Stimulated activated CD4-positive, alpha-beta T cell treated with anti-CD3 and anti-CD28 coated beads, TNF-alpha, amount 100 ng/mL, for 48 hours (primary cell): ENCODE measurements at places on chromosomes 12 and 14.

DNA sequence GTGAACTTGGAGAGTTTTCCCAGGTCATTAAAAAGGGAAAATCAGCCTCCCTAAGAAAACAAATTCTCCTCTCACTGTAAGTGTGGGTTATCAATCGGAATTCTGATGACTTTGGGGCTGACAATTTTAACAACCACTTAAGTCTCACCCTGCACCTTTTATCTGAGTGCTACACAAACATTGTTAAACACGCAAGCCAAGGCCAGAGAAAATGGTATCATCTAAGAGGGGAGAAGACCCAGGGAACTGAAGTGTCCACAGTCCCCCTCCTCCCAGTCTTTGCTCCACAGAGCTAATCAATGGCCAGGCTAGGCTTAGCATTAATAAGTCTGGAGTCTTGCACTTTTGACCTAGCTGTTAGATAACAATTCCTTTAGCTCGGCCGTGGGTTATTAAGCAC lies 51.7 kb upstream of the TBX5 start:
- no peak for DNase-seq

GRCh38 chr14:57480051-57480450 lies 13.6 kb downstream of the CCDC198 start:
- no peak for DNase-seq

DNA sequence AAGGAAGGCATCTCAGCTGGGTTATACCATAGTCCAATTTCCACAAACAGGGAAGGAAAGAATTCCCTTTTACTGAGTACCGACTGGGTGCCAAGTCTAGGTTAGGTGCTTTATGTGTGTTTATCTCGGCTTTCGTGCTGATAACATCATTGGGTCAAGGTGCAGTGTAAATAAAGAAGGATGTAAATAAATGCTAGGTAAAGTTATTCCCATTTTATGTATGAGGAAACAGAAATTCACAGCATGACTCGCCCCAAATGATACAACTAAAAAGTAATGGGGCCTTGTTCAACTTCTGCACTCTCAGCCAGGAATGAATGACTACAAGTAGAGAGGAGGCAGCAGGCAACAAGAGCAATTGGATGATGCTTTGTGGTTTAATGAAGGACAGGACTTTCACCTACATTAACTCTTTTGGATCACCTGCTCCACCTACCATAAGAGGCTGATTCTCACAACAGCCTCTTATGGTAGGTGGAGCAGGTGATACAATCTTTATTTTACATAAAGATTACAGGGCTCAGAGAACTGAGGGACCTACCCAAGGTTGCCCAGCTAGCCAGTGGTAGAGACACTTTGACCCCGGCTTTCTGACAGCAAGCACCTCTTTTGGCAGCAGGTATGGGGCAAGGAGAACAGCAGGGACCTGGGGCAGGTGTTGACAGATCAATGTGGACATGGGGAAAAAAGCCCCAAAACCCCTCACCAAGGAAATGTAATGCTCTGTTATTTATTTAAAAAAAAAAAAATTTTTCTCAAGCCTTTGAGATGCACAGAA lies 213.4 kb upstream of the NUDT4 start:
- DNase-seq: no peak

GRCh38 chr12:106248312-106248845 lies 559 bp upstream of the CKAP4 start:
- no peak for DNase-seq

GRCh38 chr14:93706360-93706955 lies 81.8 kb downstream of the PRIMA1 start:
- DNase-seq: no peak

DNA sequence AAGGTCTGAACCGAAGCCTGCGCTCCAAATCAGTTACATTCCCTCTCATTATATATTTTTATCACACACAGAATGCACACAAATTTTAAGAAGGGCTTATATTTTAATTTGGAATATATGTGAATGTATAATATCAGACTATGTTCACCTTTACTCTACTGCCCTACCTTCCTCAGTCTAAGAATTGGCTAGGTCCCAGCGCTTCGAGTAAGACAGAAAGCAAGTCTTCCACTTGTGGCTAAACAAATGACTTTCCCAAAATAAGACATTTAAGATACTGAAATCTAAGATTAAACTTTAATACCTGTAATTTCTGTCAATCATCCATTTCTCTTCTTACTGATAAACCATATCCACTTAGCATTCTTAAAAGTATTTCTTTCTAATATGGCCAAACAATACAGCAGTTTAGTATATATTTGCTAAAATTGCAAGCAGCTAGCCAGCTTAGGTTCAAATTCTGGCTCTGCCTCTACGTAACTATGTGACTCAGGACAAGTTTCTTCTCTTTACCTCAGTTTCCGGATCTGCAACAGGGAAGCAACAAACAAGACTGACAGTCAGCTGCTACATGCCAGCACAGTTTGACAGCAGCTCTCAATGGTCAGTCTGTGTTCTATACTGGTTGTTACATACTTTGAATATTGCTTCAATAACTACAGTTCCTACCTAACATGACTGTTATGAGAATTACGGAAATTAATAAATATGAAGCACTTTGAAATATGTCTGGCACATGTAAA lies 2.0 kb downstream of the INTS13 start:
- DNase-seq: no peak

DNA sequence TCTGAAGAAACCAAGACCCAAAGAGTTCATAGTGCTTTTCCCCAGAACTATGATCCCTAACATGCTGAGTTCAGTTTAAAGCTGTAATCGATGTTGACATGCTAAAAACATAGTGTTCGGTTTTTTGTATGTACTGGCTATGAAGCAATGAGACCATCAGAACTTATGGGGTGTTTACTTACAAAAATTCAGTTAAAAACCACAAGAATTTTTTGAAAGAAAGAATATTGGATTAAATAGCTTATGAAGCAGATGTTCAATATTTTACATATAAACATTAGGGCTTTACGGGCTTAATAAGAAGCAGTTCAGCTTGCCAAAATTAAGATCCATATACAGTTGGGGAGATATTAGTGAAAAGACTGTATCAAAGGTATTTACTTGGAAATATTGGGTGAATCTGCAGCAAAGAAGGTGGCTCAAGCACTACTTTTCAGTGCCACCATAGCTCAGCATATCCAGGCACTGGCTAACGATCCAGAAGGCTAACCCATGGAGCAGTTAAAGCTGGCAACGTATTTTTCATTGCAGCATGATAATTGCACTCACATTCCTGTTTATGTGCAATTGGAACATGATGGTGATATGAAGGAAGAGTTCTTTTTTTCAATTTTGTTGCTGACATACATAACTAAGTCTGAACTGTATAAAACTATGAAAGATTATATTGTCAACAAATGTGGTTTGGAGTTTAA lies 125.9 kb downstream of the EFCAB11 start:
- no peak for DNase-seq
